Neural progenitor cell (in vitro differentiated cells): ENCODE measurements at places on chromosomes 3 and 15. TPM values are rescaled to one million over a fixed set of nuclear protein-coding genes. Genes with fewer than 3 reads are reported as not detected.

GRCh38 chr3:34284959-34285826, 486.8 kb downstream of the PDCD6IP start:
- H3K4me3 ChIP-seq: no peak overlapping the region
- H3K4me1 ChIP-seq: peaks cover 5% of the 10 kb centered on the region

DNA sequence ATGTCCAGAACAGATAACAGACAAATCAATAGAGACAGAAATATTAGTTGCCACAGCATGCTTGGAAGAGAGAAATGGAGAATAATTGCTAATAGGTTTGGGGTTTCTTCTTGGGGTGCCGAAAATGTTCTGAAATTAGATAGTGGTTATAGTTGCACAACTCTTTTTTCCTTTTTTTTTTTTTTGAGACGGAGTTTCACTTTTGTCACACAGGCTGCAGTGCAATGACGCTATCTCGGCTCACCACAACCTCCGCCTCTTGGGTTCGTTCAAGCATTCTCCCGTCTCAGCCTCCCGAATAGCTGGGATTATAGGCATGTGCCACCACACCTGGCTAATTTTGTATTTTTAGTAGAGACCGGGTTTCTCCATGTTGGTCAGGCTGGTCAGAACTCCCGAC, 163.3 kb downstream of the PLCH1 start:
- H3K4me3 ChIP-seq: no peak overlapping the region
- no peaks in the 10 kb centered on the region for H3K27me3 ChIP-seq
- peaks cover 8% of the 10 kb centered on the region for H3K4me1 ChIP-seq
- DNase-seq: no peak
- no peak overlapping the region for H3K27ac ChIP-seq
- peaks cover 7% of the 10 kb centered on the region for H3K36me3 ChIP-seq

DNA sequence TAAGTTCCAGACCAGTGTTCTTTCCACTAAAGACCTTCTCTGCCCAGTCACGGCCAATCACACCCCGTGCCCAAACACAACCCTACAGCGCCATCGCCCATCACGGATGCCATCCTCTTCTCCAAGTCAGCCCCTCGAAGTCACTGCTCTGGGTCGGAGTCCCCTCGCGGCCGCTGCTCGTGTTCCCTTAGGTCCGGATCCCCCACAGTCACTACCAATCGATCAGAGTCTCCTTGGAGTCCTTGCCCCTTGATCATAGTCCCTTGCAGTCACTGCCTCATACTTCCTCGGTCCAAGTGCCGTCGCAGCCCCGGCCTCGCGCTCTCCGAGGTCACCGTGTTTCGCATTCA, 461 bp downstream of the PCYT1A start:
- no peaks in the 10 kb centered on the region for H3K36me3 ChIP-seq
- no peak overlapping the region for H3K27ac ChIP-seq
- peak overlapping the region; percentile 77 for H3K4me3 ChIP-seq
- DNase-seq: no peak
- no peaks in the 10 kb centered on the region for H3K27me3 ChIP-seq

The NT5DC2 gene
- total RNA-seq: 210 and 364 TPM in 2 replicates
